ENCODE measurements at places on chromosomes 2 and 18. TPM values are rescaled to one million over a fixed set of nuclear protein-coding genes. Genes with fewer than 3 reads are reported as not detected.

The MEIS1 gene
- 12.1 TPM for total RNA-seq

The CLEC4F gene
- not detected for total RNA-seq

The IL1RL2 gene
- not detected for total RNA-seq

The PROKR1 gene
- not detected for total RNA-seq

The LRP2 gene
- total RNA-seq = not detected

The MYO5B gene
- total RNA-seq = 105 TPM

The CYB5A gene
- 264 TPM for total RNA-seq

The FER1L5 gene
- total RNA-seq = not detected

The CD226 gene
- total RNA-seq = 10.7 TPM

The MDH1B gene
- 0.40 TPM for total RNA-seq

The GKN2 gene
- total RNA-seq = not detected

The SERPINB11 gene
- total RNA-seq = not detected

The TCF4 gene
- 11.9 TPM for total RNA-seq

The ZNF142 gene
- 42.7 TPM for total RNA-seq

The HTRA2 gene
- total RNA-seq = 20.6 TPM

The ALK gene
- 0.88 TPM for total RNA-seq

The RESP18 gene
- not detected for total RNA-seq

The SPC25 gene
- 6.6 TPM for total RNA-seq

The GCG gene
- 5.0 TPM for total RNA-seq

The LONRF2 gene
- 0.35 TPM for total RNA-seq

The RNU2-63P gene
- 1,585 TPM for total RNA-seq

The ALPI gene
- 22.3 TPM for total RNA-seq

The SLC9A4 gene
- total RNA-seq = not detected

The DYNAP gene
- total RNA-seq = not detected

The NEMP2 gene
- 11.6 TPM for total RNA-seq

The HPCAL1 gene
- 123 TPM for total RNA-seq

The LBH gene
- 17.0 TPM for total RNA-seq

The ANKRD36B gene
- total RNA-seq = 78.7 TPM

The COL4A3 gene
- 67.7 TPM for total RNA-seq

The DAW1 gene
- not detected for total RNA-seq

The CXCR1 gene
- total RNA-seq = not detected

The TXNDC2 gene
- not detected for total RNA-seq

The TMEM18 gene
- 13.9 TPM for total RNA-seq

The PJVK gene
- 1.8 TPM for total RNA-seq

The IL1A gene
- not detected for total RNA-seq

The GEN1 gene
- 40.2 TPM for total RNA-seq

The SF3B1 gene
- 785 TPM for total RNA-seq

The ZBTB7C gene
- total RNA-seq = 14.5 TPM

The DLGAP1 gene
- 1.6 TPM for total RNA-seq

The LHCGR gene
- not detected for total RNA-seq

The DSG4 gene
- total RNA-seq = 0.35 TPM

The ZNF385B gene
- 3.9 TPM for total RNA-seq

The LRRTM1 gene
- total RNA-seq = not detected

The MEP1B gene
- 497 TPM for total RNA-seq

The CNDP1 gene
- total RNA-seq = not detected

The CTAGE1 gene
- not detected for total RNA-seq

The DPP4 gene
- 210 TPM for total RNA-seq

The UGT1A9 gene
- 12.3 TPM for total RNA-seq

The GALNT5 gene
- 7.8 TPM for total RNA-seq

The PSD4 gene
- total RNA-seq = 284 TPM

The ACADL gene
- 2.5 TPM for total RNA-seq

The PRKAG3 gene
- not detected for total RNA-seq

The PLGLB2 gene
- 5.4 TPM for total RNA-seq

The MC2R gene
- not detected for total RNA-seq

The SFTPB gene
- not detected for total RNA-seq

The MC4R gene
- total RNA-seq = not detected

The DPP10 gene
- 1.9 TPM for total RNA-seq

The TACR1 gene
- 5.6 TPM for total RNA-seq

The TUBA4B gene
- total RNA-seq = not detected
